ENCODE measurements at places on chromosomes 3 and 15.

- no peak for DNase-seq
These were observed 79.6 kb upstream of the DCBLD2 start for GRCh38 chr3:98980915-98981596.

GRCh38 chr15:51046799-51047449 is 47.8 kb downstream of the TNFAIP8L3 start:
- DNase-seq, result no peak

GRCh38 chr3:140980663-140981062 is 39.0 kb downstream of the SLC25A36 start:
- DNase-seq, result no peak

DNA sequence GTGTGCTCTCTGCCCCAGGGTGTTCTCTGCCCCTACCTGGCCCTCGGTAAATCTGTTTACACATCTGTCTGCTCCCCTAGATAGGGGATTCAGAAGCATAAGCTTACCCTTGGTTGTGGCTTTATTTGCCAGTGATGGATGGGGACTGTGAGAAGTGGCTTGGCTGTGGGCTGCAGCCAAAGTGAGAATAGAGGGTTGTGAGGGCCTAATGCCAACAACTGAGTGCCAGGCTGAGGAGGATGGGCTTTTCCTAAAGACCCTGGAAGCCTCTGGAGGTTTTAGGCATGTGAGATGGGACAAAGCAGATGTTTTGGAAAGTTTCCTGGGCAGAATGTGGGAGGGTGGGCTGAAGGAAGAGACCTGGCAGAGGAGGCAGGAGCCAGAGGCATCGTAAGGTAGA is 15.4 kb upstream of the APEH start:
- no peak for DNase-seq

- no peak for DNase-seq
These were observed 24.0 kb downstream of the ACSBG1 start for GRCh38 chr15:78210349-78210717.

DNA sequence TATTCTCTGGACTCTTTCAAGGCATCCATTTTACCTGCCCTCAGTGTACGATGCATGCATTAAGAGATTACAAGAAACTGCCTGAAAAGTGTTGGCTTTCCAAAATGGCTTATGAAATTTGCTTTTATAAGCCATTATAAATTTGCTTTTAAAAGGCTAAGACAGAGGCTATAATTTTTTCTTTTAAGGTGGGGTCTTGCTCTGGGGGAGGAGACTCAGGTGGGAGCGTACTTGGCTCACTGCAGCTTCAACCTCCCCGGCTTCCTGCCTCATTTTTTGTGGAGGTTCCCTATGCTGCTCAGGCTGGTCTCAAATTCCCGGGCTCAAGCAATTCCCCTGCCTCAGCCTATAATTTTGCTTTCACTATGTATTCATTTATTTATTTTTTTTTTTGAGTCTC is 17.6 kb downstream of the TRA2B start:
- no peak for DNase-seq
